ENCODE measurements at places on chromosomes 3 and 15.

- peak; percentile 35 for DNase-seq
Observed at GRCh38 chr3:153284282-153284938, 122.4 kb downstream of the RAP2B start.

DNA sequence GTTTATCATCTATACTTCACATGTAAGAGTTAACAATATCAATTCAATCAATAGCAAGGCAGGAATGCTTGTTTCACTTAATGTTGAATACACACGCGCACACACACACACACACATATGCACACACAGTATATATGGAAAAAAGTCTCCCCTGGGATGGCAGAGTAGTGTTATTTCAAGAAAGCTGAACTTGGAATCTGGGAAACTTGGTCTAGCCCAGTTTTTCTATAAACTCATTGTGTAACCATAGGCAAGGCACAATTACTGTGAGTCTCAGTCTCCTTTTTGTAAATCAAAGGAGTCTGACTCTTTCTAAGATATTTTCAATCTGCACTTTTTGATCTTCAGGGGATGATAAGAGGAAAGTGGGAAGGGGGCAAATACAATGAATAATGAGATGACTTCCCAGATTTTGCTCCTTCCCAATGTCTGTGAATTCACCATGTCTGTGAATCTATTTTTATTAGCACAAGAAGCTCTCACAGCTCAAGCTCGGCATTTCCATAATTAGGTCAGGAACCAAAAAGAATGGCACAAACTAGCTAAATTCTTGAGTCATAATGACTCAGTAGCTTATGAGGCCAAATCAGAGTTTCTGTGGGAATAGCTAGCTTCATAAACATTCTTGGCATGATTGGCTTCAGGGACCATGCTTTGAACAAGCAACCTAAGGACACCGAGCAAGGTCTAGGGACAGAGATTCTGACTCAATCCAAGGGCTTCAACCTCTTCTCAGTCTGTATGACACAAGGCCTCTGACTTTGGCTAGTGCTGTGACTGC, 227.4 kb upstream of the DCBLD2 start:
- peak; percentile 83 for DNase-seq

DNA sequence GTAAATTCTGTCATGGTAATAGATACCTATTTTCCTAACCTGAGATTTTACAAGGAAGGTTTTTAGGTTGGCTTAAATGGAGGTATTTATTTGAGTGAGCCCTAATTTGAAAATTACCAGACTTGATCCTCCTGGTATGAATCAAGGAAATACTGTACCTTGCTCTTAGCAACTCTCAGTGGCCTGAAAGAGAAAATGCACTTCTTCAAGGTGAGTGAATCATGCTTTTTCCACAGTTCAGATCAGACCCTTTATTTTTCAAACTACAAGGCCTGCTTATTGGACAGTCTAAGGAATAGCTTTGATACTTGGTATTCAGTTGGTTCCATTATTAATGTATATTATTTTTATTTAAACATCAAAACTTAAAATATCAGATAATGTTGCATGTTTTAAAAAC, 15.4 kb downstream of the FEM1B start:
- no peak for DNase-seq

DNA sequence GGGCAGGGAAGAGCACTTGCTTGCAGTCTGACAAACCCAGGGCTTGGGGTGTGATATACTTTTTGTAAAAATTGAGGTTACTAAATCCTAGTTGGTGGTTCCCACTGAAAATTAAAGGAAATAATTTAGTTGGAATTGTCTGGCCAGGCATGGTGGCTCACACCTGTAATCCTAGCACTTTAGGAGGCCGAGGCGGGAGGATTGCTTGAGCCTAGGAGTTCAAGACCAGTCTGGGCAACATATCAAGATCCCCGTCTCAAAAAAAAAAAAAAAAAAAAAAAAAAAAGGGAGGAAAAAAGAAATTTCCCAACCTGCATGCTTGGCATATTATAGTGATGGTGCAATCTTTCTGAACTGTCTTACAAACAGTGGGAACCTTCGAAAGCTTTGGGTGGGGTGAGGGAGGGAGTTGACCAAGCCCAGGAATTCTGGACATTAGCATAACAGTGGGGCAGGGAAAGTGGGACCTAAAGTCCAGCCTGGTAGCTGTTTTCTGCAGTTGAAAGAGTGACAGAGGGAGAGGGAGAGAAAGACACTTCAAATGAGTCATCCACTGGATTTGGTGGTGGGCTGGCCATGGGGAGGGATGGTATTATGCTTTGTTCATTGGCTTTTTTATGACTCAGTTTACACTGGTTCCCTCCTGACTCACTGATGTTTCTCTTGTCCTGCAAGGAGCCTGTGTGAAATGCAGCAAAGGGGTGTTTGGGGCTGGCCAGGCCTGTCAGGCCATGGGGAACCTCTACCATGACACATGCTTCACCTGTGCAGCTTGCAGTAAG, 41.1 kb downstream of the LIMD1 start:
- peak; percentile 74 for DNase-seq

DNA sequence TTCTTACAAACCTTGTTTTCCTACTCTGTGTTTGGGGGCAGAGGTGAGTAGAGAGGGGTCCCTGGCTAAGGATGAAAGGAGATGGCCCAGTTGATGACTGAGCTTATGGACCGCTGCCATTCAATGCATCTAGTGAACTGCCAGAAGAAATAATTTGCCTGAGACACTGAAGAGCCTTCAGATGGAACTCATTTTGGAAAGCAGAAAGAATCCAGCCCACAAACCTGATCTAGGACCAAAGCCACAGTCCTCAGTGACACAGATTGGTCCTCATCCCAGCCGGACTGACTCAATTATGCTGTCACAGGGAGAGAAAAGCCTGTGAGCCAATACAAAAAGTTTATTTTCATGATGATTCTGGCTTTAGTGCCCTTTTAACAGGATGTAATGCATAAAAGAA, 82.7 kb downstream of the CD47 start:
- DNase-seq = no peak

- DNase-seq = no peak
Observed at GRCh38 chr15:64930019-64930652, 18.4 kb downstream of the ANKDD1A start.

DNA sequence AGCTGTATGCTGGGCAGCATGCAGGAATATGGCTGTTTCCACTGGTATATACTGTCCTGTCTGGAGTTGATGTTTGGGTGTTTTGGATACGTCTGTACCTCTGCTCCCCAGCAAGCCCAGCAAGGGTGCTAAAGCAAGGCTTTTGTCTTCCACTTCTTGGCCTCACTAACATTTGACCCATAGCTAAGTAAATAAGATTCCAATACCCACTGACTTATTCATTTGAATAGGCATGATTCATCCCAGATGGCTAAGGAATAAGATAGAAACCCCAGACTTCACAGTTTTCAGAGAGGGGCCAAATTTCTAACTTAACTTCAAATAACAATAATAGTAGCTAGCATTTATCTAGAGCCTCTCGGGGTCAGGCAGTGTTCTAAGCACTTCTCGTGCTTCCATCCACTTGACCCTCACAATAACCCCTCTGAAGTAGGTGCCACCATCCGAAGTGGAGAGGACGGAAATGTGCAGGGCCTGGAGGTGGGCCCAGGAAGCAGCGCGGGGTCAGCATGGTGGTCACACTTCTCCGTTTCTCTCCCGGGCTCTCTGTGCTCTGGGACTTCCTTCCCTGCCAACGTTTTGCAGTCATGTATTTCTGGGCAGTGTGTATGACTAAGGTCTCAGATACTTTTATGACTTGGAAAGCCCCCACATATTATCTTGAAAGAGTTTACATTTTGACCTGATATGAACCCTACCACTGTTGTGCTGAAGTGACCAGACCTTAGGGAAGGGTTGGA, 39.3 kb downstream of the LRRK1 start:
- DNase-seq = peak; percentile 26

GRCh38 chr15:85704066-85704465, 90.7 kb downstream of the KLHL25 start:
- no peak for DNase-seq

DNA sequence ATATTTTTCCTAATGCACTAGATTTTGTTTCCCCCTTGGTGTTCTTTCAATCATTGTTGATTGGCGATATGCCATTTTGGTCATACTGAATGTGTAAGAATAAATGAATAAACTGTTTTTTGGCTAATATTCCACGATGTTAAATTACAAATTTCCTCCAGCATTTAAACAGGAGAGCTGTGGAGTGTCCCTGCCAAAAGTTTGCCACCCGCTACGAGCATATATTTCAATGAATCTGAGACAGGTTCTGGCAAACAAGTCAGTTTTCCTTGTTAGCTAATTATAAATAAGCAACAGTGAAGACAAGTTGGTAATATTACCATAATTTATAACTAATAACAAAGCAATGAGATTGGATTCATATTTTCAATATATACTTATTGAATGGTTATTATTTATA, 777.6 kb downstream of the ROBO1 start:
- DNase-seq = no peak

GRCh38 chr15:77632534-77633133, at the start of gene LINGO1:
Gene LINGO1 (minus strand): TSS chr15:77632912. CDS start chr15:77632315, 597 bp downstream.
- DNase-seq = peak; percentile 44

DNA sequence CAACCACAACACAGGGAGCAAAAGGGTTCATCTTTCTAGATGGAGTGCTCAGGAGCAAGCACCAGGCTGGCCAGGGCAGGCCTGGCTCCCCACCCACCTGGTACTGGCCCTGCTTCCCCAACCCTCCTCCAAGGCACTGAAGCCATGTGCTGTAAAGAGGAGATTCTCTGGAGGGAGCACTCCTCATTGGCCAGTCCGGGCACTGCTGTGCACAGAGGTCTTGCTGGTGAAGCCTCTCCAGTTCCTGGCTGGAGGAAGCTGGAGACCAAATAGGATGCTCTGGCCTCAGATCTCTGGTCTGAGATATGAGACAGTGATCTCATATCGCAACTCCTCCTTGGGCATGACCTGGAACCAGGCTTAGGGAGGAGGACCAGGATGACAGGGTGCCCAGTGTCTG, 7.7 kb upstream of the SEMA3F start:
- no peak for DNase-seq

GRCh38 chr3:188276375-188276774, 122.4 kb downstream of the LPP start:
- DNase-seq = no peak

GRCh38 chr15:33375236-33375635, 64.5 kb downstream of the RYR3 start:
- DNase-seq = no peak

DNA sequence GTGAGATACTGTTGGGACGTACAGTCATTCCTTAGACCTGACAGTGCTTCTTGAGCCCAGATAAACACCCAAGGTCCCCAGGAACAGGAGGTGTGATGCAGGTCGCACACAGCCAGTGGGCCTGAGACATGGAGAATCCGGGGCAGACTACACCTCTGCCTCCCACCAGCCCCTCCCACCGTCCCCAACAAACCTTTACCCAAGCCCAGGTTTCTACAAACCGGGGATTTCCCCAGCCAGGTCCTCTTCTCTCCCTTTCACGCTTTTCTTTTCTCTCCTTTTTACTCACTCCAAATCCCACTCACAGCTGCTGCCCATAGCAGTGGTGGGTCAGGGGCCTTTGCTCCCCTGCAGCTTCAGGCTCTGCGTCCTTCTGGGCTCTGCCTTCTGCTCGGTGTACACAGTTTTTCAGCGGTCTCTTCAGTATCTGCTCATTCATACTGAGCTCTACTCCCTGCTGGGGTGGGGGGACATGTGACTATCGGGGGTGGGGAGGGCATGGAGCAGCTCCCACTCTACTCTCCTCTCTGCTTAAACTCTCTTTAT, 4.8 kb upstream of the PCSK6 start:
- no peak for DNase-seq

Measured in urothelium cell line (cell line).